Fibroblast of skin of right quadriceps (primary cell): ENCODE measurements at places on chromosomes 3 and 15.

DNA sequence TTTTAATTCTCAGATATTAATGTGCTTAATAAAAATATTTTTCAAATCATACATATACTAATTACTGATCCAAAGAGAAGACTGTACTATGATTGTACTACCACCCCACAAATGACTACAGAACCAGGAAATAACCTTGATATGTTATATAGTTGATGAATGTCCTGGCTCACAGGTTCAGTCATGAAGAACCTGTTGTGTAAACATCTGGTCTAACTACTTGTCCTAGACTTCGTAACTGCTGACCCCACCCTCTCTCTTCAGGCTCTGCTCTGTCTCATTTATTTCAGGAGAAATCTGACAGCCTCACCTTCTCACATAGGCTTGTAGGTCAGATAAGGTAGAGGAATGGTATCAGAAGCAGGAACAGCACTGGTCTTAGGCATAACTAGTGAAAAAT, 14.7 kb upstream of the CSTA start:
- DNase-seq = no peak

GRCh38 chr3:14201940-14202684, 23.5 kb downstream of the LSM3 start:
- DNase-seq = peak; percentile 24

DNA sequence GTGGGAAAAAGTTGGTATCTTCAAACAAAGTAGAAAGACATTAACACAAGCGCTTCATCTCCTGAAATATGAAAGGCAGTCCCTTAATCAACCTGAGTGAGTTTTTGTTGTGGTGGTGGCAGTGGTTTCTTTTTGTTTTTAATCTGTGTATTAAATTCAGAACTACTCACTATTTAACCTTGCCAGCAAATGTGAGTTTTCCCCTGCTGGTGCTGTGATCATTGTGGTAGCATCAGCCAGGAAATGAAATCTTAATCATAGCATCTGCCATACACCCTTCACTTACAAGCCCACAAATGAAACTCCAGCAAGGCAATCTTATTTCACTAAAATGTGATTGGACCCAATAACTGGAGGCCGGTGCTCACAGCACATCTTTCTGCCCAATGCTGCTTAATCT, 229.7 kb downstream of the SHOX2 start:
- no peak for DNase-seq

GRCh38 chr3:38109580-38110313, 27.2 kb downstream of the ACAA1 start:
- DNase-seq = no peak

DNA sequence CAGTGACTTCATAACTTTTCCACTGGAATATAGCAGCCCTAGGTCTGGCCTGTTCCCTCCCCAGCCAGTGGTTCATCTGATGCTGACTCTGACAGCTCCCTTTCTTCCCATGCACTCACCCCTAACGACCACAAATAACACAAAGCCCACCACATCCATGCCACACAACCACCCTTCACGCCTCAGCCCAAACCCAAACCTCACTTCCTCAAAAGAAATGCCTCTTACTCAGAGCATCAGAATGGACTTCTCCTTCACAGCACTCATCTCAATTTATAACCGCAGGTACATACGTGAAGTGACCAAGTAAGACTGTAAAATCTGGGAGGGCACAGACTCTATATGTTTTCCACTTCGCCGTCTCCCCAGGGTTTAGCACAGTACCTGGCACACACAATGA, 1.1 kb downstream of the RBSN start:
- DNase-seq = peak; percentile 13

- DNase-seq = no peak
Observed at GRCh38 chr3:134077649-134078161, 48.0 kb upstream of the SLCO2A1 start.

DNA sequence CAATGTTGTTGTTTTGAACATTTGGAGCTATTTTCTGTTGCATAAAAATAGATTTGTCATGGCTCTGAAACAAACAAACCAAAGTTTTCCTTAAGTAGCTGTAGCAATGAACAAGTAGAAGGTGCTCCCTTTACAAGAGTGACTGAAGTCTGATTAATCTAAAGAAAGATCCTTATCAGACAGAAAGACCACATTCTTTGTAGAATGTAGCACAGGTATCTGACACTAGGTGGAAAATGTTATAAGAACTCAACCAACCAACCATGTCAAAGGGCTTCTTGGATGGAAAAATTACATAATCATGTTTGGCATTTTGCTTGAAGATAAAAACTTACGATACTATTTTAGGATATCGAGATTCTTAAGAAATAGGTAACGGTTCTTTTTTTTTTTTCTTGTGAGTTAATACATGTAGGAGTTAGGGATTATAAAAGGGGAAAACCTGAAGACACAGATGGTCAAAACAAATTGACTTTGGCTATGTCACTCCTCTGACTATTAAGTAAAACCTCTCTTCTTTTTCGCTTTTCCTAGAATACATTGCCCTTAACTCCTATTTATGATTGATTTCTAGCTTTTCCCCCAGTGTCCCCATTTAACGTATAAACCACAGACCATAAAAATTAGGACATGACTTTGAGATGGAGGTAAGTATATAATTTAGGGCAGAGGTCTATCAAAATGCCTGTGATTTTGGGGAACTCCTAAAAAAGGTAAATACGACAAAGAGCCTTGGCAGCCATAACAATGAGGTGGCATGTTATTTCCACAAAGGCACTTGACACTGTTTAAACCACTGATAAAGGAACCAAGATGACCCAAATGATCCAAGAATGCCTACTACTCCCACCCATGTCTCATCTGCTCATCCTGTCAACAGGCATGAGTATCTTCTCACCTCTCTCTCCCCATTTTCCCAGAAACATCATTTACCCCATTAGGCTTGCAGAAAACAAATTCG, 72.0 kb downstream of the CCR4 start:
- DNase-seq = no peak

GRCh38 chr3:14797731-14798130, 21.0 kb upstream of the FGD5 start:
- no peak for DNase-seq

- DNase-seq = no peak
Observed at GRCh38 chr3:40129981-40130380, 179.5 kb upstream of the EIF1B start.

DNA sequence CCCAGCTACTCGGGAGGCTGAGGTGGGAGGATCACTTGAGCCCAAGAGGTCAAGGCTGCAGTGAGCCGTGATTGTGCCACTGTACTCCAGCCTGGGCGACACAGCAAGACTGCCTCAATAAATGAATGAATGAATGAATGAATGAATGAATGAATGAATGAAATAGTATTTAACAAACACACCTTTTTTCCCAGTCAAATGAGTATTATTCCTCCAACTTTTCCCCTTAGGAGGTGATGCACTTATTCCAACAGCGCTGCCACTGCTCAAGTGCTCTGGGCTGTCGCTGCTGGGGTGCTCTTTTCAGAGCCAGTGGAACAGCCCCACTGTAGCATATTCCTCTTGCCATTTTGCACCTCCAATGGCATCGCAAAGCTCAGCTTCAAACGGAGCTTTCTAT, 66.8 kb upstream of the RAD18 start:
- no peak for DNase-seq

DNA sequence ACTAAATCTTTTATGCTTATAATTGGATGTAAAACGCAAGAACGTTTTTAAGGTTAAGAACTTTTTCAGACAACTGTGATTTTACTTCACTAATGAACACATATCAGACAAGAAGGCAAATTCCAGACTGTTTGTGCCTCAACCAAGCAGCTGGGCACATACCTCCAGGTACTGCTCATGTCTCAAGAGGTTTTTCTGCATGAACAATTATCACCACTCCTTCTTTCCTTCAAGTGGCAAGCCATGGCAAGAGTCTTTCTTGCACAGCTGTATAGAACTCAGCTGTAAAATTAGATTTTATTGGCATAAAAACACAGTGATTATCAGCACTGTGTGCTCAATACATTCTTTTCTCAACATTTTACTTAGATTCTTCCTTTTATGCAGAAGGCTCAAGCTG, 64.3 kb downstream of the FNDC3B start:
- DNase-seq = peak; percentile 64

- no peak for DNase-seq
Observed at GRCh38 chr3:186059192-186059591, 49.7 kb downstream of the ETV5 start.

DNA sequence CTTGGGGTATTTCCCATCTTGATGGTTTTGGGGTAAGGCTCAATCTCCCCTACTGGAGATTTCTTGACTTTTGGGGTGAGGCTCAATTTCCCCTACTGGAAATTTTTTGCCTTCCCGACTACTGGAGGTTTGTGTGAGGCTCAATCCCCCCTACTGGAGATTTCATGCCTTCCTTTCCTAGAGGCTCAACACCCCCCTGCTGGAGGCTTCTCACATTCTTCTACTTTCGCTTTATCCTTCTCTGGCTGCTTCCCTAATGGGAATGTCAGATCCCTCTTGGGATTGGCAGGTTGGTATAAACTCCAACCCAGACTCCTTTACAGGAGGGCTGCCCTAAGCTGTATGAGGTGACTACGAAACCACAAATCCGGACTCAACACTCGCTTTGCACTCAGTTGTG, 49.2 kb downstream of the KATNBL1 start:
- DNase-seq = no peak

GRCh38 chr3:104214937-104215336, 1151.8 kb upstream of the ALCAM start:
- DNase-seq = no peak

GRCh38 chr15:101240358-101240757, 11.5 kb downstream of the CHSY1 start:
- no peak for DNase-seq

- DNase-seq = peak; percentile 78
Observed at GRCh38 chr3:161104561-161105551, at the start of gene B3GALNT1. B3GALNT1 (minus strand) TSS chr3:161105349; CDS start chr3:161086754, 18,595 bp downstream.

DNA sequence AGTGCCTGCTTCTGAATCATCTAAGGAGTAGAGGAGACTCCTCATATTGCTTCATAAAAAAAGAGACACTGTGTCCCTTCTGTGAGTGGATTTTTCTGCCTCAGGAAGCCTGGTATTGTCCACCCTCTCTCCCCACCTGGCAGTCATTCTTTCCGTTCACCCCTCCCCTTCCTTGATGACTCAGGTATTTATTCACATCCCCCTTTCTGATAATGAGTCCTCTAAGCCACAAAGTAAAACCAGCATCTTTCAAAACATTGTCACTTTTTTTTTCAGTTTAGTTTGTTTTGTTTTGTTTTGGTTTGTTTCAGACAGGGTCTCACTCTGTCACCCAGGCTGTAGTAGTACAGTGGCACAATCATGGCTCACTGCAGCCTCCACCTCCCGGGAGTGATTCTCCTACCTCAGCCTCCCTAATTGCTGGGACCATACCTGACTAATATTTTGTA, 65.2 kb upstream of the UBE2E1 start:
- DNase-seq = peak; percentile 21

- no peak for DNase-seq
Observed at GRCh38 chr3:157280786-157281185, 120.8 kb upstream of the CCNL1 start.

GRCh38 chr3:184737641-184738505, 26.0 kb upstream of the MAGEF1 start:
- DNase-seq = peak; percentile 79
